T-helper 1 cell (primary cell): ENCODE measurements at places on chromosomes 4 and X.

GRCh38 chr4:183360161-183360919 lies 38.1 kb upstream of the CLDN24 start:
- no peak for DNase-seq

- DNase-seq = no peak
Observed at GRCh38 chr4:53937918-53938317, 126.5 kb downstream of the CHIC2 start.

GRCh38 chr4:156290811-156291210 lies 337.1 kb upstream of the CTSO start:
- no peak for DNase-seq

- no peak for DNase-seq
Observed at GRCh38 chrX:99857455-99857854, 552.6 kb downstream of the PCDH19 start.

GRCh38 chr4:56674984-56675383 lies 6.1 kb downstream of the HOPX start:
- no peak for DNase-seq
